Naive thymus-derived CD4-positive, alpha-beta T cell (primary cell): ENCODE measurements at places on chromosomes 16 and 17. TPM values are rescaled to one million over a fixed set of nuclear protein-coding genes. Genes with fewer than 3 reads are reported as not detected.

ITGB4 gene
- total RNA-seq = 1.2 TPM

- peaks cover 28% of the 10 kb centered on the region for H3K4me1 ChIP-seq
- peak overlapping the region; percentile 84 for H3K27ac ChIP-seq
- H3K4me3 ChIP-seq = peak overlapping the region; percentile 78
- H3K36me3 ChIP-seq = no peaks in the 10 kb centered on the region
- DNase-seq = no peak
Observed at GRCh38 chr16:88649924-88650748, 717 bp downstream of the CYBA start.

GRCh38 chr16:46727184-46727583 is 21.0 kb downstream of the MYLK3 start:
- DNase-seq = no peak
- H3K36me3 ChIP-seq = no peaks in the 10 kb centered on the region
- no peaks in the 10 kb centered on the region for H3K27me3 ChIP-seq
- no peak overlapping the region for H3K27ac ChIP-seq
- no peak overlapping the region for H3K4me3 ChIP-seq

DNA sequence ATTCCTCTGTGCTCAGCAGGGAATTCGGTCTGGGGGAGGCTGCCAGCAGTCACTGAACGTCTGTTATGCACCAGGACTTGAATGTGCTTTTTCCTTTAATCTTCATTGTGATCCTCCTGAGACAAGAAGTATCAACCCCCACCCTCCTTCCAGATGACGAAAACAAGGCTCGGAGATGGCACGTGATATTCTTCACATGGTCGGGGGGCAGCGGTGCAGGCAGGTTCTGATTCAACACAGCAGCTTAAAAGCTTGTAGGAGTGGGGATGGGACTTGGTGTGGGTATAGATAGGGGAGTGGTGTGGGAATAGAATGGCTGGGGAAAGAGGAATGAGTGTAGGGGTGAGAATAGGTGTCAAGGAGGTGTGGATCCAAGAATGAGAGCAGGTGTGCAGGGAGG is 6.4 kb downstream of the NECAB2 start:
- DNase-seq = no peak
- H3K4me1 ChIP-seq = no peaks in the 10 kb centered on the region
- no peak overlapping the region for H3K4me3 ChIP-seq
- no peak overlapping the region for H3K27ac ChIP-seq

GRCh38 chr17:43599835-43600234 is 53.7 kb upstream of the ETV4 start:
- DNase-seq = no peak
- H3K27ac ChIP-seq = no peak overlapping the region

DNA sequence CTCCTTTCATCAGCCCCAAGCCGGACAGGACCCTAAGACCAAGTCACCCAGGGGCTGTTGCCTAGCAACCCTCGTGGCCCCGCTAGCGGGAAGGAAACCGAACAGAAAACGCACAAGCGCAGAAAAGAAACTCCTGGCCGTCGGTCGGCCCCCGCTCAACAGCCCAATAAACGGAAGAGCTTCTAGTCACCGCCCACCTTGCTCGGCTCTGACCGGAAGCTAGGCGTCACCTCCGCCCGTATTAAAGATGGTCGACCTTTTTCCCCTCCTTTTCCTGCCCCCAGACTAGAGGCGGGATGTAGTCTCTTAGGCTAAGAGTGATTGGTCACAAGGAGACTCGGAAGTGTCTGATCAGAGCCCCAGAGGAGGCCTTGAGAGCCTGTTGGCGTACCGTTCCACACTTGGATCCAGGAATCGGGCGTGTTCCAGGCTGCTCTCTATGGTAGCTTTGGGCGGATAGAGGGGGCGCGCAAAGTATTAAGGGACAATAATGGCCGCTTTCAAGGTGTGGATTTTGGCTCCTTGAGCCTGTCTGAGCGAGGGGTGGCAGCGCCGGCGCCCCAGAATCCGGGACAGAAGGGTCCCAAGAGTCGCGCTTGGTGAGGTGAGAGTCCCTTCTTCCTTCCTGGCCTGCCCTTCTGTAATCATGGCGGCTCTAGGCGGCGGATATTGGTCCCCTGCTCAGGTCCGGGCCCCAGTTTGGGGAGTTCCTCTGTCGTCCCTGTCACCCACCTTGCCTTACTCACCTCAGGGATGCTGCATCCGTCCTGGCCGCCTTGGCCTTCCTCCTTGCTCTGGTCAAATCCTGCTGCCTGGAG is at the start of the genes DHX38 and TXNL4B:
Gene DHX38 (plus strand): TSS at position 400 of the 818 bp plus-strand sequence. CDS start 2,311 bp downstream, outside the sequence.
Gene TXNL4B (minus strand): TSS at position 173 of the 818 bp plus-strand sequence. CDS start 2,871 bp downstream, outside the sequence.
- peak within 1 kb of the TSS; percentile 86 for H3K4me3 ChIP-seq
- peak; percentile 94 for DNase-seq
- peaks cover 22% of the 10 kb centered on the region for H3K36me3 ChIP-seq
- H3K27me3 ChIP-seq = no peaks in the 10 kb centered on the region
- H3K27ac ChIP-seq = peak within 1 kb of the TSS; percentile 93

- DNase-seq = no peak
- no peaks in the 10 kb centered on the region for H3K36me3 ChIP-seq
- no peak overlapping the region for H3K27ac ChIP-seq
- H3K27me3 ChIP-seq = no peaks in the 10 kb centered on the region
- no peak overlapping the region for H3K4me3 ChIP-seq
Observed at GRCh38 chr17:1271441-1271840, 1.2 kb downstream of the BHLHA9 start.

DNA sequence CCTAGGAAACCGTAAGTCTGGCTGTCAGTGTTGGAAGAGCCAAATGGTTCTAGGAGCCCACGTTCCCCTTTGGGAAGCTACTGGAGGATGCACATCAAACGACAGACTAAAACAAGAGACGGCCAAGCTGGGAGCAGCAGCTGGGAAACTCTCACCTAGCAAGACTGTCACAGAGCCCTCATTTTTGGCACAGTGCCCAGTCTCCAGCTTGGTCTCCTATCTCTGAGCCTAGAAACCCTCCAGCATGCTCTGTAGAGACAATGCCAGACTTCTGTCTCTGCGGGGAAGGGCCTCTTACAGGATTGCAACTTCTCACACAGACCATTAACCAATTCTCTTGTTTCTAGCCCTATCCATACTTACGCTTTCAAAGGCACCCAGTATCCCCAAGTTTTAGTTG is 23.5 kb downstream of the GTF3C1 start:
- H3K4me3 ChIP-seq = no peak overlapping the region
- H3K27ac ChIP-seq = no peak overlapping the region
- no peaks in the 10 kb centered on the region for H3K27me3 ChIP-seq
- H3K4me1 ChIP-seq = no peaks in the 10 kb centered on the region

GRCh38 chr16:83253521-83253920 is 554.3 kb upstream of the HSBP1 start:
- H3K27me3 ChIP-seq = no peaks in the 10 kb centered on the region
- no peaks in the 10 kb centered on the region for H3K36me3 ChIP-seq
- H3K27ac ChIP-seq = no peak overlapping the region

DNA sequence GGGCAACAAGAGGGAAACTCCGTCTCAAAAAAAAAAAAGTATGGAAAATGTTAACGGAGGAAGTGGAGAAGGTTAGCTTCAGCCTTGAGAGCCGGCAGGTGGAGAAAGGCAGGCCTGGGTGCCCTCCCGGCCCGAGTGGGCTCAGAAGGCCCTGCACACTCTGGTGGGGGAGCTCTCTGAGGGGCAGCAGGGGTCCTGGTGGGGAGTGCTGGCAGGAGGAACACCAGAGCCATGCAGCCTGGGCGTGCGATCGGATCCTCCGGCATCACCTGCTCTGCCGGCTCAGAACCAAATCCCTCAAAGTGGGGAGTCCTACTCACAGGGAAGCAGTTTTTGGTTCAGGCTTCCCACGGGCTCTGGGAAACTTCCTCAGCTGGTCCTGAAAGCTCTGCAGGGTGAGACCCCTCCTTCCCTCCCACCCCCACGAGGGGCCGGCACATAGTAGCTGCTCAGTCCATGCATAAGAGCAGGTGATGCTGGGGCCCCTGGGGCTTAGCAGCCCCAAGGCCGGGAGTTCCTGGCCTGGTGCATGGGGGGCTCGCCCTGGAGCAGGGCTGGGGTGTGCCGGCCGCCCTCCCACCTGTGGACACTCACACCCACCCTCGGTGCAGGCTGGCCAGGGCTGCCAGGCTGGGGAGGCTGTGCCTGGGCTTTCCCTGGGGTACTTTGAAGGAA is 1.2 kb downstream of the FN3K start:
- no peak overlapping the region for H3K4me3 ChIP-seq
- no peaks in the 10 kb centered on the region for H3K4me1 ChIP-seq
- H3K27ac ChIP-seq = no peak overlapping the region
- H3K36me3 ChIP-seq = no peaks in the 10 kb centered on the region
- no peaks in the 10 kb centered on the region for H3K27me3 ChIP-seq

- H3K36me3 ChIP-seq = no peaks in the 10 kb centered on the region
- H3K4me1 ChIP-seq = no peaks in the 10 kb centered on the region
- no peak overlapping the region for H3K27ac ChIP-seq
- no peak overlapping the region for H3K4me3 ChIP-seq
- H3K27me3 ChIP-seq = no peaks in the 10 kb centered on the region
Observed at GRCh38 chr17:8479431-8479947, 43.8 kb downstream of the NDEL1 start.

GRCh38 chr17:29292992-29293889 is 707 bp downstream of the NUFIP2 start:
- no peaks in the 10 kb centered on the region for H3K36me3 ChIP-seq
- peaks cover 36% of the 10 kb centered on the region for H3K4me1 ChIP-seq
- peak; percentile 49 for DNase-seq
- no peaks in the 10 kb centered on the region for H3K27me3 ChIP-seq
- peak overlapping the region; percentile 90 for H3K27ac ChIP-seq
- peak overlapping the region; percentile 98 for H3K4me3 ChIP-seq

DNA sequence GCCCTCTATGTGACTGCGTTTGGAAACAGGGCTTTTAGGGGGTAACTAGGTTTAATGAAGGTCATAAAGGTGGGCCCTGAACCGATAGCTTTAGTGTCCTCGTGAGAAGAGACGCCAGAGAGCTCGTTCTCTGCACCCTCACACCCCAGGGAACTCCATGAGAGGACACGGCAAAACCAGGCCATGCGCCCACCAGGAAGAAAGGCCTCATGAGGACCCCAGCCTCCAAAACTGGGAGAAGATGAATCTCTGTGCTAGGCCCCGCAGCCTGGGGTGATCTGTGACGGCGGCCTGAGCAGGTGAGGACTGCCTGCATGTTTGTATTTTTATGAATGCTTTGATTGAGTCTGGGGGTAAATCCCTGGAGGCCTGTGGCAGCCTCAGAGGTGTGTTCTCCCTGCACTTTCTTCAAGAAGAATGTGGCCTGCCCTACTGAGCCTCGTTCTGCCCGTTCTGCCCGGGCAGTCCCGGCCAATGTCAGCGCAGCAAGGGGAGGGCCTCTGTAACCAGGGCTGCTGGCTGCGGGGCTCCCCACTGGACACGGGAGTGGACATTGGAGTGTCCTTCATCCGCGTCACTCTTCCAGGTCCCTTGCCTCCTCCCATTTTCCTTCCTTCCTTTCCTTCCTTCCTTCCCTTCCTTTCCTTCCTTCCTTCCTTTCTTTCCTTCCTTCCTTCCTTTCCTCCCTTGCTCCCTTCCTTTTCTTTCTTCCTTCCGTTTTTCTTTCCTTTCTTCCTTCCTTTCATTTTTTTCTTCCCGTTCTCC is 6.8 kb upstream of the RNF213 start:
- no peak overlapping the region for H3K27ac ChIP-seq
- H3K4me1 ChIP-seq = peaks cover 16% of the 10 kb centered on the region
- H3K27me3 ChIP-seq = no peaks in the 10 kb centered on the region
- no peak for DNase-seq
- no peaks in the 10 kb centered on the region for H3K36me3 ChIP-seq

DNA sequence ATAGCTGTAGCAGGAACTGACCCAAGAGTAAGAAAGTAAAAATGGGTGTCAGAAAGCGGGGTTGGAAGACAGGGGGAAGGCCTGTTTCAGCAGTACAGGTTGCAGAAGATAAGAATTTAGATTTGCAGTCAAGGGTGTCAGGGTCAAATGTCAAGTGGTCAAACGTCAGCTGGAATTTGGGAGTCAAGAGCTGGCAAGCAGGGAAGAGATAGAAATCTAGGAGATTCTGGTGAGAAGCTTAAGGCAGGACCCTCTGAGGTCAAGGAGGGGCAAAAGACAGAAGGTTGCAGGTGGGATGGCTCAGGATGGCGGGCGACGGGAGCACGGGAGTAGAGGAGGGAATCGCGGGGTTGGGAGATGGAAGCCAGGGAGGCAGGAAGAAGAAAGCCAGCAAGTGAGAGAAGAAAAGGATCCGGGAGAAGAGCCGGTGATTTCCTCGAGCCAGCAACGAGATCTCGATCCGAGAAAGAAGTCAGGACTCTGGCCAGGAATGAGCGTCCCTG is 335 bp downstream of the SLC25A35 start:
- H3K27me3 ChIP-seq = no peaks in the 10 kb centered on the region
- H3K4me1 ChIP-seq = peaks cover 13% of the 10 kb centered on the region
- H3K4me3 ChIP-seq = peak overlapping the region; percentile 96

DNA sequence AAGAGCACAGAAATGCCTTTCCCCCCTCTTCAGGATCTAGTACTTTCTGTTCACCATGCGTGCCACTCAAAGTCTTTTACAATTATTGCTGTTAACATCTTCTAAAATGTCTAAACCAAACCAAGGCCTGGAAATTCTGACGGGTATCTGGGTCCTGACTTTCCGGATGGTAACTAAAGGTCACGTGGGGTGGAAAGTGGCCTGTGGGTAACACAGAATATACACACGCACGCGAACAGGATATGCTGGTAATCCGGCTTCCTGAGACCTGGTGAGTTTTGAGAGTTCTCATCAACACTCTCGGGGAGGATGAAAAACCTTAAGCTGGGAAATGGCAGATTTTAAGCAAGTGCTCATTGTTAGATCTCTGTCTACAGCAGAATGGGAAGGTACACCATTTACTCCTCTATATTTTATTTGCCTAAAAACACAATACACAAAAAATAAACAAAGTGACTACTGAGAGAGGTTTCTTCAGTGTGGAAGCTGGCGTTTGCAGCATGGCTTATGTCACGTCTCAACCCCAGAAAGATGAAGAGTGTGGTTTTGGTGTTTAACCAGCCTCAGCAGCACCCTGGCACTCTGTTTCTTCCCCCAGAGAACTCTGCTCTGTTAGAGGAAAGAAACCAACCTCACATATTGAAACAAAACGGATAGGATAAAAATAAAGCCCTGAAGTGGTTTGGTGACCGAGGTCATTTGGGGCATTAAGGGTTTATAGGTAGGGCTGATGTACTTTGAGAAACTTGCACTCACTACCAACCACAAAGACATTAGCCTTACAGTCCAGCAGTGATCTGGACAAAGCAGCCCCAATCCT is 37.3 kb downstream of the SMG6 start:
- H3K4me3 ChIP-seq = peak overlapping the region; percentile 38
- peaks cover 90% of the 10 kb centered on the region for H3K4me1 ChIP-seq
- H3K36me3 ChIP-seq = no peaks in the 10 kb centered on the region
- H3K27me3 ChIP-seq = no peaks in the 10 kb centered on the region
- peak overlapping the region; percentile 80 for H3K27ac ChIP-seq
- DNase-seq = peak; percentile 96
